ENCODE measurements at places on chromosomes 13 and 19. TPM values are rescaled to one million over a fixed set of nuclear protein-coding genes. Genes with fewer than 3 reads are reported as not detected.

GRCh38 chr13:50122455-50122854 lies 107.2 kb downstream of the KCNRG start:
- no peak for DNase-seq

ZNF835 gene
- 0.28 TPM for total RNA-seq

LILRA1 gene
- total RNA-seq = not detected

GRCh38 chr13:24632382-24633121 lies 47.7 kb upstream of the ATP12A start:
- no peak for DNase-seq

DNA sequence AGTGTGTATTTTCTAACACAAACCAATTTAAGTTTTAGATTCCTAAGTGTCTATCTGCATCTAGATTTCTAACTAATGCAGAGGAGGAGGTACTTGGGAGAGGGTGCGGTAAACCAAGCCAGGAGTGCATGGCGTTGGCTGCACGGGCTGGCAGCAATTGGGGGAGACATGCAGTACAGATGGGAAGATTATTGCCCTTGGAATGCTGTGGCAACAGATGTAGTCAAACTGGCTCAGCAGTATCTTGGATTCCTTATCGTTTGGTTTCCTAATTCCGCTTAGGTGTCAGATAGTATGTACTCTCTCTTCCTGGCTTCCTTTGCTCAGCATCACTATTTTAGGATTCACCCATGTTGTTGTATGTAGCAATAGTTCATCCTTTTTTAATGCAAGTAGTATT lies 29.4 kb upstream of the STK24 start:
- no peak for DNase-seq

AP1M2 gene
- 1.6 TPM for total RNA-seq

CLDND2 gene
- total RNA-seq = 3.6 TPM

WDR87 gene
- total RNA-seq = not detected

- no peak for DNase-seq
These were observed 374.6 kb downstream of the DACH1 start for GRCh38 chr13:71492346-71492871.

All from T-cell (primary cell).